NCI-H2107 (cell line): ENCODE measurements at places on chromosomes 4 and X.

- DNase-seq: no peak
These were observed 1018.4 kb upstream of the TENM3 start for GRCh38 chr4:181224852-181225251.

DNA sequence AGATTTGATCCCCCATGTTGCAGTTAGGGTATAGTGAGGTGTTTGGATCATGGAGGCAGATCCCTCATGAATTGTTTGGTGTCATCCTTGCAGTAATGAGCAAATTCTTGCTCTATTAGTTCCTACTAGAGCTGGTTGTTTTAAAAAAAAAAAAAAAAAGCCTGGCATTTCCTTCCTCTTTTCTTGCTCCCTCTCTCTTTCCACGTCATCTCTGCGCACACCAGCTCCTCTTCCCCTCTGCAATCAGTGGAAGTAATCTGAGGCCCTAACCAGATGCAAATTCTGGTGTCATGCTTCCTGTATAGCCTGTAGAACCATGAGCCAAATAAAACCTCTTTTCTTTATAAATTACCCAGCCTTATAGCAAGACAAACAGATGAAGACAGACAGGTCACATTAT lies 24.5 kb downstream of the WDR17 start:
- no peak for DNase-seq

DNA sequence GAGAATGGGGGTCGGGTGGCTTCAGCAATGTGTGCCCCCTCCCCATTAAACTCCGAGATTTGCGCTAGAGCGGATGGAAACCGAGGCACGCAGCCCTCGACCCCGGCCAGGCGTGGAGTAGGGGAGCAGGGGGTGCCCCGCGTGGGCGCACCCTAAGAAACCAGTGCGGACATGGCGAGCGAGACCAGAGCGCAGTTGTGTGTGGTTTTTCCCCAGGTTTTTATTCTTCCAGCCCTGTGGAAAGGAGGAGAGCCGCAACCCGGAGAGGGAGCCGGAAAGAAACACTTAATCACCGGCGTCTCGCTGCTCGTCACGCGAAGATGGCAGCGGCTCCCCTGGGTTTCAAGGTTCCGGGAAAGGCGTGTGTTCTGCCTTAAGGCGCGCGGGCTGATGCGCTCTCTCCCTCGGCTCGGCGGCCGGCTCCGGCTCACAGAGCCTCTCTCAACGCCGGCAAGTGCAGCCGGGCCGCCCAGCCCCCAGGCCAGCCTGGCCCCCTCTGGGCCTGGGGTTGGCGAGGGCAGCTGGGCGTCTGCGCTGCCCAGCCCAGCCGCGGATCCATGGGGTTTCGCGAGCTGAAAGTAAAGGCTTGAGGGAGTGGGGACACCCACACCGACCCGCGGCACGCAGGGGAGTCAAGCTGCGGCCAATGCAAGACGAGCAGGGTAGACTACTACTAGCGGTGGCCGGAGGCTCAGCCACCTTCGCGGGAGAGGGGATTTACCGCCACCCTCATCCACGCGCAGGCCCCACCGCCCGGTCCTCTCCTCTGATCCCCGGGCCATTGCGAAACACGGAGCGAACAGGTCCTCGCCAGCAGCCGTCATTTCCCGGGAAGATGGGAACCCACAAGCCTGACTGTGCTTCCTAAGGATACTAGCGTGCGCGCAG lies 74.0 kb upstream of the BCOR start:
- no peak for DNase-seq

DNA sequence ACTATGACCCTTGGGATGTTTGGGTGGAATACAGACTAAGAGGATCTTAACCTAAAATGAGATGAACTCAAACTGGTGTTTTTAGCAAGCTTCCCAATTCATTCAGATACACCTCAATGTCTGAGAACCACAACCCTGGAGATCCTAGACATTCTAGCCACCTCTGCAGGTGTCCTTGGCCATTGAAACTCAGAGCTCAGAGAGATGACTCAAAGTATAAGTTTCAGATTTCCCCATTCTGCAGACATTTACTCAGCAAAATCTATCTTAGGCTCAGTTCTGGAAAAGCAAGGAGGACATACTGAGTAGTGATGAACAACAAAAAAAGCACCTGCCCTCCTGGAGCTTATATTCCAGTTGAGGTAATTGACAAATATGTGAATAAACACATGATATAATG lies 47.8 kb downstream of the COMMD8 start:
- no peak for DNase-seq

GRCh38 chrX:30965767-30966166 lies 76.7 kb upstream of the TAB3 start:
- DNase-seq: no peak

DNA sequence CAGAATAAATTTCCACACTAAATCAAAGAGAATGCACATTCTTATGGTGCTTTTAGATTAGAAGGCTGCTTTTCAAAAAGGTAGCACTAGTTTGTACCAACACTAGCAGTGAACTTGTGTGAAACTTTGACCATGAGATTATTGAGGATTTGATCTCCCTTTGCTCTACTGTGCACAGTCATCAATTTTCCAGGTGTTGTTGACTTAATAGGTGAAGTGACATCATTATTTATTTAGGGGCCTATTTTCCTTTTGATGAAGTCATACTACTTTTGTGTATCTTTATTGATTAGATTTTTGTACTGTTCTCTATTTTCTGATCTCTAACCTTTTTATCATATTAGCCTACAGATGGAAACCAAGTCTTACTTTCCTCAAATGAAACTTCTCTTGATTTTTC lies 507.9 kb upstream of the LCORL start:
- DNase-seq: no peak

- DNase-seq: no peak
These were observed 73.5 kb upstream of the CAMK2D start for GRCh38 chr4:113835005-113835404.

DNA sequence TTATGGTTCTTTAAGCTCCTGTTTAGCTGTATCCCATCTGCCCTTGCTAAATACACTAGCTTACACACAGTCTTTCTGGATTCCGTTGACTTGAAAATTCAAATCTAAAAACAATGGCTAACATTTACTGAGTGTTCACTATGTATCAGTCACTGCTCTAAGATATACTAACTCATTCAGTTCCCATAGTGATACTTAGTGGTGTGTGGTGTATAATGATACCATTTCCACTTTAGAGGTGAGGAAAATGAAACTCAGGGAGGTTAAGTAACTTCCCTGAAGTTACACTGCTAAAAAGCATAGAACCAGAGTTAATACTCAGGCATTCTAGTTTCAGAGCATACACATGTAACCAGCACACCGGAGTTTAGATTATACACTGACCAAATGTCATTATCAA lies 762.0 kb downstream of the GRID2 start:
- DNase-seq: no peak

DNA sequence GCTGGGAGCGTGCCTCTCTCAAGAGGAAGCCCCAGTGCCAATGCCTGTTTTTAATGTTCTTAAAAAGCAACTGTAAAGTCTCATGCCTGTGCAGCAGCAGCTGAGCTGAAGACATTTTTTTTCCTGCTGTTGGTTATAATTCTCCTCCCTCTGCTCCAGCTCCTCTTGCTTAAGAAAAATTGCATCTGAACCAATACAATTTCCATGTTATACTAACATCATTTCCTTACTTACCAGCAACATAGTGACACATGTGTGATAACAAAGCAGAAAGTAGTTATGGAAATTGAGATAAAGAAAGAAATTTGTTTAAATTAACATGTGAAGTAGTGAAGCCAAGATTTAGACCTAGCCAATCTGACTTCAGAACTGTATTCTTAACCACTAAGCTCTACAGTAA lies 101.4 kb downstream of the TBC1D19 start:
- DNase-seq: no peak

- DNase-seq: peak; percentile 95
These were observed at the start of gene PIN4 for GRCh38 chrX:72181178-72182125. Gene PIN4, plus strand, starts transcription at chrX:72181757. Its CDS starts 29 bp downstream, at chrX:72181786.

- no peak for DNase-seq
These were observed 17.8 kb upstream of the HGFAC start for GRCh38 chr4:3423952-3424351.

- DNase-seq: no peak
These were observed 27.9 kb upstream of the PGM2 start for GRCh38 chr4:37798616-37799015.

DNA sequence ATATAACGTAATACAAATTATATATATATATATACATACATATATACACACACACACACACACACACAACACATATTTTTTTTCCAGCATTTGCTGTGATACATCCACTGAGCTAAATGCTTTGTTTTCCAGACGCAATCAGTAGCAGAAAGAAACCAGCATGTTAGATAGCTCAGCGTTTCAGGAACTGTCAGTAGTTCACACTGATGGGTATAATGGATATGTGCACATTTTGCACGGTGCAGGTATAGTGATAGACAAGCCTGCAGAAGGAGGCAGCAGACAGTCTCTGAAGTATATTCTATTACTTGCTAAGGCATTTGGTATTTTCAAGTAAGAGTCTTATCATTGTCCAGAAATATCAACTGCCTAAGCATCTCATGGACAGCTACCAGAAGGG lies 741.6 kb upstream of the HS3ST1 start:
- DNase-seq: no peak

DNA sequence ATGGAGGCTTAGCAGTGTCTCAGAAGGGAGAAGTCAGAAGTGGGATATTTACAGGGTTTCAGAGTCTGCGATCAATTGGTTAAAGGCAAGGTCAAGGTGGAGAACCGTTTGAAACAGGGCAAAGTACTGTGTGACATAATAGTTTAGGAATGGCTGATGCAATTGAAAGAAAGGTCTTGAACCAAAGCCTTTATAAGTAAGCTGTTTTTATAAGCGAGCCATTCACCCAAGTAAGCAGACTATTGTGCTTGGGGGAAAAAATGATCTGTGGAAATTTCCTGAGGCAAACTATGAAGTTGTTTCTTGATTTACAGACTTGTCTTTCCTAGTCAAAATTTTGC lies 327.3 kb downstream of the CAMK2D start:
- DNase-seq: no peak

DNA sequence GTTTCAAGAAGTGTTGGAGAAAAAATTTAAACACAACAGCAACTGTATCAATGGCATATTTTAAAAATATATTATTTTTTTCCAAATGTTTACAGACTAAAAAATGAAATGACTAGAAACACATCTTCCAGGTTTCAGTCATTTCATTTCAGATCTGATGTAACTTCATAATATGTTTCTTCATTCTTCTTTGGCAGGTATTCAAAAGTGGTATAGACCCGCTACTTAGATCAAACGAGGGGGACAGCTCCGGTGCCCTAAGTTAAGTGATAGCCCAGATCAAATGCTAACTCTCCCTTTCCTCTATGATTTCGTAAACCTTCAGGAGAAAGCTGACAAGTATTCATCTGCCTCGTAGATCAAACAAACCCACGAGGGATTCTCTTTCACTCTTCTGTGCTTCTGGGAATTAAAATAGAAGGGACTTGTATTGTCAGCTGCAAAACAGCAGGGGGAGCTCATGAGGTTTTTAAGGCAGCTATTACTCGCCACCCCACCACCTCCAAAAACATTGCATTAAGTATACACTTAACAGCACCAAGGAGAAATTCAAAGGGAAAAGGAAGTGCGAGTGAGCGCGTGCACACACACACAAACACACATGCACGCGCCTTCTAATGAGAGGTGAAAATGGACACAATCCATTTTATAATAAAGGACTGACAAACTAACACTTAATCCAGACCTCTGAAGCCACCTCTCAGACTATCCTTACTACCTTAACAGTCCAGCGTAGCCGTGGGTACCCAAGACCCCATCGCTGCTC lies 21.4 kb downstream of the HELT start:
- peak; percentile 4 for DNase-seq

GRCh38 chr4:19614171-19614570 lies 637.5 kb upstream of the SLIT2 start:
- DNase-seq: no peak

- no peak for DNase-seq
These were observed 407.1 kb downstream of the ADAM29 start for GRCh38 chr4:175325230-175325629.

DNA sequence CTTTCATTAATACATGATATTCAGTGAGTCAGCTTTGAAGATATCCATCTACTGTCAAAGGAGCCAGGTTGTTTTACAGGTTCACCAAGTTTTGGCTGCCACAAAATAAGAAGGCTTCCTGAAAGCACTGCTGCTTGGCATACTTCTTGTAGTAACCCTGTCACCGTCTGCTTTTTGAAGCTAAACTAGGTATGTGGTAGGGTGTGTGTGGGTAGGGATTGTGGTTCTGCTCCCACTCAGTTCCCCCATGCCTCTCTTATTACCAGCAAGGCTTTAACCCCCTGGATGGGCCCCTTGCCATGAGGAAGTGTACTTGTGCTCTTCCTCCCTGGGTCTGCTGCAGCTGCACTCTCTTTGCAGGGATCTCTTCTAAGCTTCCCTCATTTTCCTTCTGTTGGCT lies 191.2 kb downstream of the BANK1 start:
- DNase-seq: no peak

DNA sequence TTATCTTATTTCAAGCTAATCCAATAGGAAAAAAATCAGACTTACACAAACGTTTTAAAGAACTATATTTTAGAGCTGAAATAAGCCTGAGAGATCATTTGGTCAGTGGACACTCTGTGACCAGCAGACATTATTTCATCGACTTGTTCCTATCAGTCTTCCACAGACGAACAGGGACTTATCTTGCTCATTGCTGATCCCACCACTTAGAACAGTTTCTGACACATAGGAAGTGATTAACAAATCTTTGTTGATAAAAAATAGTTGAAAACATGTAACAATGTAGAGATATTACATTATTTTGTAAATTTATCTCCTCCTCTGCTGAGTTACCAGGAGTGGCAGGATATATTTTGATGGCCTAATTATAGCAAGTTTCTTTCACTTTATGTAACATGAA lies 65.8 kb downstream of the TAPT1 start:
- no peak for DNase-seq
